ENCODE measurements at places on chromosomes 2 and 18. TPM values are rescaled to one million over a fixed set of nuclear protein-coding genes. Genes with fewer than 3 reads are reported as not detected.

DNA sequence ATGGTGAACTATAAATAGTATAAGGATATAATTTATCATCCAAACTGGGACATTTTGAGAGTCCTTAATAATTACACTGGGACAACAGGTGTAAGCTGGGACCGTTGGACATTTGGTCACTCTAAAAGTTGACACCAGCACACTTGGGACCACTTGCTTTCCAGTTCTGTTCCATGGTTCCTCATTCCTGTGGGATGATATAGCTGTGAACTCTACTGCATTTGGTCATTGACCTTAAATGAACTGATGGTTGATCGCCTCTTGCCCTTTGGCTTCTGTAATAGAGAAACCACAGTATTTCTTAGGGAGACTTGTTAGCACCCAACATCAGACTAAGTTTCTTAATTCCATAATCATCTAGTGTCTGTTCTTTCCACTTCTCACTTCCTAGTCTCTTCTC is 46.7 kb downstream of the EML6 start:
- no peak for DNase-seq

- DNase-seq, result no peak
Measured at GRCh38 chr2:100321866-100322820, at the start of gene LONRF2. Gene LONRF2 (minus strand): TSS chr2:100322501. CDS start chr2:100322093, 408 bp downstream.

DNA sequence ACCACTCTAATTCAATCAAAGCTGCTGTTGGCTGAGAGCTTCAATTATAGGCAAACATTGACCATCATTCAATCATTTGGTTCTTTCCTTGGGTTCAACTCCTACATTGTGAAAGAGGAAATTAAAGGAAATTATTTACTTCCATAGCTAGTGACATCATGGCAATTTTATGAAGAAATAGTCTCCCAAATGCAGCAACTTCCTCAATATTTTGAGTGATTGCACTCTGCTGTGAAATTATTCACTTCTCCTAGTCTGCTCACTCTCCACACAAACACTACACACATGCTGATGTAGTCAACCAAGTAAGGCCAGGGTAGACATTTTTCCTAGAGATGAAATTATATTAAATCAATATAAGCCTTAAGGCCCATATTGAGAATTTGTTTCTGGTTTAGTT is 86.7 kb upstream of the NCKAP5 start:
- no peak for DNase-seq

GRCh38 chr2:15348045-15348444 is 213.1 kb downstream of the NBAS start:
- no peak for DNase-seq

DNA sequence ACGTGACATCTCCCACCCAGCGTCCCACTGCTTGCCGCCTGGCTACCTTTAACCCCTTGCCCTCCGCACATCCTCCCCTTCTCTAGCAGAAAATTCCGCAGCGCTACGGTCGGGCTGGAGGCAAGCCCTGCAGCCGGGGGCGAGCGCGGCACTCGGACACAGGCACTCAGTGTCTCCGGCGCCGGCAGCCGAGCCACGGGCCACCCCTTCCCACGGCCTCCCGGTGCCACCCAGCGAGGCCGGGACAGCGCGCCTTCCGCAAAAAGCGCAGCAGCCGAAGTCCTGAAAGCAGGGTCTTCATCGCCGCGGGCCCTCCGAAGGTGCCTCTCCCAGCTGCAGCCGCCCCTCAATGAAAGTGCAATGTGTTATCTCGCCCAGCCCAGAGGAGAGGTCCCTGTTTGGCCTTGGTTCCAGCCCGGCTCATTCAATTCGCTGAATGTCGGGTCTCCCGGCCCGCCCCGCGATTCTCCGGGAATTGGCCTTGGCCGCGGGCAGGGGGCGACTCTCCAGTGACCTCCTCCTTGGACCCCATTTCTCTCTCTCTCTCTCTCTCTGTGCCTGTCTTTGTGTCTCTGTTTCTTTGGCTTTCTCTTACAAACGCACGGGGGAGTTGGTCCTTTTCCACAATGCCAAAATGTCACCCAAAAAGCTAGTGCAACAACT is 1.1 kb downstream of the DLGAP1 start:
- DNase-seq, result no peak

The TNS1 gene
- 46.1 TPM for total RNA-seq

DNA sequence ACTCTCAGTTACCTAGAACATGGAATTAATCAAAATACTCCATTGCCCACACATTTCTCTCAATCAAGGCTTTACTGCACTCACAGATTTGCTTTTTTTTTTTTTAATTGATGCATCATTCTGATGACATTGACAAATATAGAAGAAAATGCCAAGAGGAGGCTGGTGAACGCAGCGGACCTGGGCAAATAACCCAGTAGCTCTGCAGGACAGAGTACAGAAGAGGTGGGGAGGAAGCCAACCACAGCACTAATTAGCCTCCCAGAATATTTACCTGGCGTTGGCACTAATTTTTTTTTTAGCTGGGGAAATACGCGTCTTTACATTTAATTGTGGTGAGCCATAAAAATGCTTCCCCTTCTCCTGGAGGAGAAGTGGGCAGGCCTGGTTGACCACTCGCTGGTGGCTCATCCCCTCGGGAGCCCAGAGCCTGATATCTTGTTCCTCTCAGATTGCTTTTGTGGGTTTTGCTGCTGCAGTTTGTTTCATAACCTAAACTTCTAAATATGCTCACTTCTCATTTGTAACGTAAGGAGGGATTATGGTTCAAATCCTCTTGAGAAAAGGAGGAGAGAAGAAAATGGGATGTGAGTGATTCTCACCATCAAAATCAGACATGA is 165.8 kb upstream of the EPB41L3 start:
- DNase-seq, result no peak

The APOB gene
- total RNA-seq, result 0.10 TPM

DNA sequence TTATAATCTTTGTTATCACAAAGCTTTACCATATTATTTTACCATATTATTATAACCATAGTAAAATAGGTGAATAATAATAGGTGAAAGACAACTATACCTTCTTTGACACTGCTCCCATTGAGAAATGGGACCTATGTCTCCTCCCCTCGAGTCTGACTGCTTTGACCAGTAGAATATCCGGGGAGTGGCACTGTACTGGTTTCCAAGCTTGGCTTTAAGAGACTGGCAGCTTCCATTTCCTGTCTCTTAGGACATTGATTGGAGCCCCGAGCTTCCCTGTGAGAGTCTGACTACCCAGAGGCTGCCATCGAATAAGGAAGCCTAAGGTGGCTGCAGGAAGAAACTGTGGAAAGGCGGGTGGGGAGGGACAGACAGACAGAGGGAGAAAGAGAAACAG is 40.1 kb upstream of the PLEKHM3 start:
- no peak for DNase-seq

DNA sequence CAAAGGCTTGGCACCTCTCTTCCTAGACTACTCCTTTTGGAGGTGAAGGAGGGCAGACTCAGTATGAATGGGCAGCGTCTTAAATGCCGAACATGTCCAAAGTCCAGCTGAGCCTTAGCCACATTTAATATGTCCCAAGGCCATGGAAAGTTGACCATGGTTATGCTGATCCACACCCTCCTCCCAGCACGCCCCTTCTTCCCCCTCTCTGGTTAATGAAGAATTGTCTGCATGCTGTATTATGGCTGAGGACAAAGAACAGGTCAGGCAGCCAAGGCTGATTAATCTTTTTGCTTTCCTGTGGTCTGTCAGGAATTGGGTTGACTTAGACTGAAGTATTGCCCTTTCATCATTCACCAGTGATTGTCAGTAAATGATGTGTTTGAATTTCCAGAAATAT is 5.8 kb upstream of the MYOM1 start:
- DNase-seq, result no peak

- no peak for DNase-seq
Measured at GRCh38 chr2:60553495-60554073, at the start of gene BCL11A. Gene BCL11A (minus strand): TSS chr2:60553654. CDS start chr2:60553270, 384 bp downstream.

DNA sequence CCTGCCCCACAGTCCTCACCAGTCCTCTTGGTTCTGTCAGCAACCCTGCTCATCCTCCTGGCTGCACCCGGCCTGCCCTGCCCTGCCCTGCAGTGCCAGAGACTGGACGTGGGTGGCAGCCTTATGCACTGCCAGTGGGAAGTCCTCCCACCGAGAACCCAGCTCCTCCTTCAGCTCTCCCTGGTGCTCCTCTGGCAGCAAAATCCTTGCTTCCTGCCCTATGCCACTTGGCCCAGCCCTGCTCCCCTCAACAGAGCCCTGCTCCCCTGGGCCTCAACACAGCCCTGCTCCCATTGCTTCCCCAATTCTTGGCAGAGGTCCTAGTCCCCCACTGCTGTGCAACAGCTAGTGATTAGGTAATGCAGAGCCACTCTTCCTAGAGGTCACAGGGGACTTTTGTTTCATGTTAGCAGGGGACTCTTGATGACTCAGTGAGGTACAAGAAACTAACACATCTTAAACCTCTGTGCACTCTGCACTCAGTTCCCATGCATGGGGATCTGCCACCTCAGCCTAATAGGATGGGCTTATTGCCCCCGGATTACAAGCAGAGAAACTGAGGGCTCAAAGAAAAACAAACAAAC is 58.0 kb upstream of the EDAR start:
- DNase-seq, result no peak

The SFT2D3 gene
- 7.3 TPM for total RNA-seq

The SLC40A1 gene
- total RNA-seq, result 3.0 TPM

- no peak for DNase-seq
Measured at GRCh38 chr2:168639441-168639898, 163.0 kb upstream of the NOSTRIN start.

GRCh38 chr2:237904831-237905599 is 45.6 kb downstream of the RAMP1 start:
- DNase-seq, result no peak

The PMAIP1 gene
- 45.2 TPM for total RNA-seq

GRCh38 chr2:29535188-29535587 is 386.2 kb downstream of the ALK start:
- DNase-seq, result no peak

- no peak for DNase-seq
Measured at GRCh38 chr18:61637905-61638595, 254.8 kb downstream of the RNF152 start.

GRCh38 chr2:27765621-27766286 is 5.8 kb upstream of the MRPL33 start:
- DNase-seq, result no peak

DNA sequence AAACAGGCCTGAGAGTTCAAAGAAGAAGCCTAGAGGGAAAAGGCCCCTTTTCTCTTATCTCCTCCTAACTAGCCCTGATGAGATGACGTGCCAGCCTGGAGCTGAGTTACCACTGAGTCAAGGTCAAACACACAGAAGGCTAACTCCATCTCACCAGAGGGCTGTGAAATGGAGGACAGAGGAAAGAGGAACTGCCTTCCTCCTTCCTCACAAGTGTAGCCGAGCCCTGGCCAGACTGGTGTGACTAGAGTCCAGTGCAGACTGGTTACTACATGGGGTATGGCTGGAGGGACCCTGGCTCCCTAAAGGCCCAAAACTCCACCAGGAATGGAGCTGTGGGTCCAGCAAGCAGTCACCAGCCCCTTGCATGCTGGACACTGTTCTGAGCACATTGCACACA is 35.7 kb upstream of the GYPC start:
- DNase-seq, result no peak

DNA sequence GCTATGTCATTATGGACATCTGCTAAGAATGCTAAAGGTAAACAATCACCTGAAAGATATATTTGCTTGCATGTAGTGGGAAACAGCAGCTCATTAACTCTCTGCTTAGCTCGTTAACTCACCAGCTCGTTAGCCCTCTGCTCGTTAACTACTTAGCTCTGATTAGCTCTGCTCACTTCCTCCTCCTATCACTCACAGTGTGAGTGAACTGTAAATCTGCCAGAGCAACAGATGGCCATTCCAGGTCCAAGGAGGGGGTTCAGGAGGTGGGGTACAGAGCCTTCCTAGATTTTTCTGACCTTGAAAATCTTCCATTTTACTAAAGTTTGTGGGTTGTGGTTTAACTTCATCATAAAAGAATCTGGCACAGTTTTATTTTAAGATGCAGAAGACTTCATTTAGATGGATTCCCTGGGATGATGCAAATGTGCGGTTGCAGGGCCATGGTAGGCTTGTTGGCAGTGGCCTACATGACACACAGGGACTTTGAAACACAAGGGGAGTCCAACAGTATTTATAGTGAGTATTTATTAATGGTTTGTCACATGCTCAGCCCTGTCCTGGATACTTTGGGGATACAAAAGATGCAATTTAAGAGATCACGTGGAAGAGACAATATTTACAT is 1633.7 kb upstream of the CELF4 start:
- no peak for DNase-seq

GRCh38 chr2:68605939-68606338 is 37.4 kb upstream of the PROKR1 start:
- DNase-seq, result no peak

GRCh38 chr2:160317181-160318099 is 117.4 kb upstream of the ITGB6 start:
- DNase-seq, result no peak

The SULT1C4 gene
- total RNA-seq, result 20.2 TPM

GRCh38 chr2:26174691-26175465 is 2.0 kb downstream of the GAREM2 start:
- DNase-seq, result no peak

DNA sequence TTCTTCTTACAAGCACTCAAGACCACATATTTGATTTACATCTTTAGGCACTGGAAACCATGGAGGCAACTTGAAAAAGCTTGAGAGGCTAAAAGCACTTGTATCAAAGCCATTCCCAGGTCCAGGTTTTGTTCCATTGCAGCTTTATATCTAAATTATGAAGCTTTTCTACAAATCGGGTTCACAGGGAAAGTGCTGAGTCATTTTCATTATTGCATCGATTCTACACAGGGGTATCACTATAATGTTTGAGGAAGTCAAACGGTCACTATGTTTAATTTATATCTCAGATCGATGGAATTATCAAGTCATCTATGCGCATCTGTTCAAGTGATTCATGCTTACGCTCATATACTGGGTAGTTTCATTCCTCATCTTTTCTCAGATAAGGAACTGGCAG is 118.7 kb downstream of the VWC2L start:
- DNase-seq, result no peak

The ZNF236 gene
- 8.8 TPM for total RNA-seq

- DNase-seq, result no peak
Measured at GRCh38 chr2:241561832-241562231, 3.3 kb downstream of the BOK start.

The TMEM169 gene
- 0.29 TPM for total RNA-seq

- DNase-seq, result no peak
Measured at GRCh38 chr2:219459460-219460311, 25.0 kb downstream of the SPEG start.

- peak; percentile 73 for DNase-seq
Measured at GRCh38 chr2:163778045-163778781, 42.4 kb upstream of the FIGN start.

- no peak for DNase-seq
Measured at GRCh38 chr2:96153291-96153713, 8.1 kb upstream of the DUSP2 start.

GRCh38 chr18:57445488-57446319 is 10.5 kb downstream of the ONECUT2 start:
- no peak for DNase-seq

DNA sequence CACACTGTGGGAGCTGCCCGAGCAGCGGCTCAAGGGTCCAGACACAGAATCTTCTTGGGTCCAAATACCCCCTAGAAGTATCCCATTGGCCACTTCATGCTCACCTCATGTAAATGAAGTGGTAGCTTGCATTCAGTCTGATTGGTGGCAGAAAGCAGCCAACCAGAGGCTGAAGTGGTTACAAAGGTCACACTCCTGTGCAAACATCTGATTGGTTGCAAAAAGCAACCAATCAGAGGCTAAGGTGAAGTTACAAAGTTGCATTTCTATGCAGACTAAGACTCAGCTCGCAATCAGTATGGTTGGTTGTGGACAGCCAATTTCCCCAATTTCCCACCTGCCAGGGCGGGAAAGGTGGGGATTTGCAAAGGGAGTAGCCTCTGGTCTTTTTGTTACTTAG is 94.3 kb downstream of the DGKD start:
- DNase-seq, result no peak

The GAL3ST2 gene
- not detected for total RNA-seq
